ENCODE measurements at places on chromosomes 2 and 18. TPM values are rescaled to one million over a fixed set of nuclear protein-coding genes. Genes with fewer than 3 reads are reported as not detected.

Gene L3MBTL4
- 16.9 TPM for total RNA-seq

Gene STPG4
- total RNA-seq: 0.77 TPM

Gene SLC11A1
- 419 TPM for total RNA-seq

Gene RASGRP3
- 13.7 TPM for total RNA-seq

Gene RNF125
- total RNA-seq: 8.1 TPM

Gene OR6B2
- total RNA-seq: not detected

DNA sequence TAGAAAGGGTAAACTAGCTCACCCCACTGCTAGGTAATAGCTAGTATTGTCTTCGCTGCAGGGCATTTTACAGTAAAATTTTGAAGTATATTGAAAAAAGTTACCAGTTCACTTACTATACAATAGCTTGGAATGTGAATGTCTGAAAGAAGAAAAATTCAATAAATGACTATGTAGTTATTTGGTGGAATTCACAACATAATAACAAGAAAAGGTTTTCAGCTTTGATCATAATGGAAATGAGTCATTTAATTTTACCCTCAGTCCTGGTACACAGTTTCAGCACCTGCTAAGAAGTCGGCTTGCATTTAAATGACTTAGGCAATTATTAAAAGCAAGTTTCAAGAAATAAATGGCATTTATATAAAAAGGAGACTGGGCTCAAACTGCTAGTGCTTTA is 90.4 kb downstream of the NUP35 start:
- DNase-seq: no peak

DNA sequence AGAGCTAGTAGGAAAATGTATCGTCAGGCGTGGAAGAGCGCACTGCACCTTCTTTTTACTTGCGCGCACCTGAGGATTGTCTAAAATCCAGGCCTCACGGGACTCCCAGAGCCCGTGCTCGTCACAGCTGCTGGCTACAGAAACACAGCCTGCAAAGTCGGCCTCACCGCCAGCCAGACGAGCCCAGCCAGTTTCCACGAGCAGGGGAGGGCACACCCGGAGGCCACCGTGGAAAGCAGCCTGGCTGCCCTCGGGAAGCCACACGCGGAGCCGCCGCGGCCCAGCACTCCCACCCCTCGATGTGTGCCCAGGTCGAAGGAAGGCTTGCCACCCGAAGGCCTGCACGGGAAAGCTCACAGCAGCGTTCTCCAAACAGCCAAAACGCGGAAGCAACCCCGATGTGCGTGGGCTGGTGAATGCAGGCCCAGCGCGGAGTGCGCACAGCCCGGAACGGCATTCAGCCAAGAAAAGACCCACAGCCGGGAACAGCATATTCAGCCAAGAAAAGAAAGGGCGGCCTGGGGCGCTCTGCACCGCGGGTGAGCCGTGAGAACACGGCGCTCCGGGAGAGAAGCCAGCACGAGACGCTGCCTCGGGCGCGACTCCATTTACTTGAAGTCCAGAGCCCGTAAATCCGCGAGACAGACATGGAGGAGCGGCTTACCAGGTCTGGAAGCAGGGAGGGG is 53.9 kb upstream of the SALL3 start:
- no peak for DNase-seq

GRCh38 chr2:12050396-12050795 is 304.0 kb downstream of the LPIN1 start:
- DNase-seq: no peak

- no peak for DNase-seq
Observed at GRCh38 chr2:168470320-168471162, 14.5 kb downstream of the CERS6 start.

- no peak for DNase-seq
Observed at GRCh38 chr18:54416436-54416835, 58.7 kb downstream of the C18orf54 start.

- DNase-seq: no peak
Observed at GRCh38 chr2:105888625-105889024, 143.9 kb downstream of the NCK2 start.

GRCh38 chr2:143926736-143927135 is 593.2 kb downstream of the ZEB2 start:
- DNase-seq: no peak

DNA sequence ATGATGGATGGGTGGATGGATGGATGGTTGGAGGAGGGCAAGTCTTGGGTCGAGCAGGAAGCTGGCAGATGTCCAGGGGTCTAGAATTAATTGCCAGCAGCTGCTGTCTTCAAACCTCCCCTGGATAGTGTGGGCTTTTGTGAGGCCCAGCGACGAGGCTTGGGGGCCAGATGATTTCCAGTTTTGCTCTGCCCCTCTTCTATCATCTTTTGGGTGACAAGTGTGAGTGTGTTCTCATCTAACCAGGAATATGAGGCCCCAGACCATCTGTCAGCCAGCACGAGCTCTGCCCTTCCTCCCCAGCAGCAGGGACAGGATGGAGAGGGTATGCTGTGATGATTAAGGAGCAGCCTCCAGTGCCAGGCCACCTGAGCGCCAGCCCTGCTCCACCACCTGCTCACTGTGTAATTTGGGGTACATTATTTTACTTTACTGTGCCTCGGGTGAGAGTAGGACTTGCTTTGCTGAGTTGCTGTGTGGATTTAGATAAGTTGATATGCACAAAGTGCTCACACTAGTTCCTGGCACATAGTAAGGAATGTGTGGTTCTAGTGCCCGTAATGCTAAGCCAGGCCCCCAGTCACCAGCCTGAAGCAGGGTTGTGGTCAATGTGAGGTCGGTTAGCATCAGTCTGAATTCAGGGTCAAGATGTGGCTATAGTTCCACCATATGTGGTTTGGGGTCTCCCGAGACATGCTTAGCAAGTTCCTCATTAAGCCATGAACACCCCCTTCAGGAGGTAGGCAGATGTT is 251.1 kb downstream of the CYP26B1 start:
- DNase-seq: no peak

GRCh38 chr2:194445226-194445625 is 1211.8 kb upstream of the SLC39A10 start:
- DNase-seq: no peak

DNA sequence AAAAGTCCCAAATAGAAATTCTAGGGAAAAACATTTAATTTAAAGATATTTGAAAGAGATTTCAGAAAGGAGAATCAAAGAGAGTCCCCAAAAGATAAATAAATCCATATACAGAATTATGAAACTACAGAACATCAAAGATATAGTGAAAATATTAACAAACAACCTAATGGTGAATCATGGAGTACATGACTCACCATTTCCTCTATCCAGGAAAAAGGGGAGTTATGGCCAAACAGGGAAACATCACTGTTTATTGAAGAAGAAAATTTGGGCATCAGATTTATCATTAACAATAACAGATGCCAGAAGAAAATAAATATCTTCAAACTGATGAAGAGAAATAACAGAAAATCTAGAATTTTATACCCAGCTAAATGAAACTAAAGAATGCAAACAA is 448.3 kb downstream of the CDH2 start:
- DNase-seq: no peak

DNA sequence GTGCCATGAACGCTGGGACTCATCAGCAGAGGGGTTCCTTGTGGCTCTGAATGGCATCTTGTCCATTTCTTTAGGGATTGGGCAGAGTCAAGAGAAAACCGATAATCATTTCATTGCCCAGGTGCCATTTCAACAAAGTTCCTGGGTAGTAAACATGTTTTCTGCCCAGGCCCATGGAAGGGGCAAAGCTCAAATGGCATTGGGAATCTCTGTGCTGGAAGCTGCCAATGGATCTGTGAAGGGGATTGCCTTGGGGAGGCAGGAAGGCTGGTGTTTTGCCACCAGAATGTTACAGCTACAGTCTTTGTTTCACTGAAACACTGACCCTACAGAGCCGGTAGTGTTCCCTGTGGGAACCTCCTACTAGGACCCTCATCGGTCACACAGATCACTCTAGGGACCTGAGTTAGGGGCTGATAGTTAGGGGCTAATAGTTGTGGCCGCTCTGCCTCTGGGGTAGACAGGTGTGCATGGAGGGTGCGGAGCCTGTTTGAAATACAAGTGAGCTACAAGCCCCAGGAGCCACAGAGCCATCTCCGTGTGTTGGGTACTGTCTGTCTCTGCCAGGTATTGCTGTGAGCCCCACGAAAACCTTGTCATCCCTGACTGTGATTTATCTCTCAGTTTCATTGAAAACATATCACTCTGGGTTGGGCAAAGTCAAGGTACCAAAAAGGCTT is 224.4 kb upstream of the COPS8 start:
- no peak for DNase-seq

GRCh38 chr2:136404176-136404575 is 286.2 kb upstream of the CXCR4 start:
- no peak for DNase-seq

GRCh38 chr2:192236136-192236535 is 41.4 kb upstream of the TMEFF2 start:
- no peak for DNase-seq

DNA sequence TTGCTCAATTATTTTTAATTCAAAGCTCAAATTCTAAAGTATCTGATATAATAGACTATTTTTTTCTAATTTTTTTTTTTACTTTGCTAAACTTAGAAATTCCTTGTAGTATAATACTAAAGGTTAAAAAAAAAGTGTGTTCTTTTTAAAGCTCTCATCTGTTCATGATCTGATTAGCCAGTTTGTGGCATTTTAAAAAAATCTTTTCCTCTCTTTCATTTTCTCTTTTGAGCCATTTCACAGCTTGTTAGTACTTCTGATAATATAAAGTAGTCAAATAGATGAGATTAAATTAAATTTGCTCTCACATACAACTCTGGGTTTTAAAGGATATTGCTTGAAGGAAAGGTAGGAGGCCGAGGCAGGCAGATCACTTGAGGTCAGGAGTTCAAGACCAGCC is 40.7 kb upstream of the NEMP2 start:
- DNase-seq: no peak

- no peak for DNase-seq
Observed at GRCh38 chr18:70328169-70328568, 39.3 kb downstream of the SOCS6 start.

DNA sequence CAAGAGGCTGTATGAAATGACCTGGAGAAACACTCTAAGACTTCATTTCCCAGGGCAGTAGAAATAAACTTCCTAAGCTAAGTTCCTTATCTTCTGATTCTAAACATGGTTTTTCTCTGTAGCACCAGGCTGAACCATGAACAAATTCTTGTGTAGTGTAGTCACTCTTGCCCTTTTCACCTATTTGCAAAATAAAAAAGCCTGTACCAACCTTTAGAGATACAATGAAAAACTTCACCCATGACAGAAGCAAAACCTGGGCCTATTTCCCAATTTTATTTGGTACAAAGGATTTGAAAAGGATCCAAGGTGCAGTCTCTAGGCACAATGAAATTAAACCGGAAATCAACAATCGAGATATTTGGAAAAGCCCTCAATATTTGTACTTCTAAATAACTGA is 43.6 kb downstream of the POLR1A start:
- DNase-seq: no peak

DNA sequence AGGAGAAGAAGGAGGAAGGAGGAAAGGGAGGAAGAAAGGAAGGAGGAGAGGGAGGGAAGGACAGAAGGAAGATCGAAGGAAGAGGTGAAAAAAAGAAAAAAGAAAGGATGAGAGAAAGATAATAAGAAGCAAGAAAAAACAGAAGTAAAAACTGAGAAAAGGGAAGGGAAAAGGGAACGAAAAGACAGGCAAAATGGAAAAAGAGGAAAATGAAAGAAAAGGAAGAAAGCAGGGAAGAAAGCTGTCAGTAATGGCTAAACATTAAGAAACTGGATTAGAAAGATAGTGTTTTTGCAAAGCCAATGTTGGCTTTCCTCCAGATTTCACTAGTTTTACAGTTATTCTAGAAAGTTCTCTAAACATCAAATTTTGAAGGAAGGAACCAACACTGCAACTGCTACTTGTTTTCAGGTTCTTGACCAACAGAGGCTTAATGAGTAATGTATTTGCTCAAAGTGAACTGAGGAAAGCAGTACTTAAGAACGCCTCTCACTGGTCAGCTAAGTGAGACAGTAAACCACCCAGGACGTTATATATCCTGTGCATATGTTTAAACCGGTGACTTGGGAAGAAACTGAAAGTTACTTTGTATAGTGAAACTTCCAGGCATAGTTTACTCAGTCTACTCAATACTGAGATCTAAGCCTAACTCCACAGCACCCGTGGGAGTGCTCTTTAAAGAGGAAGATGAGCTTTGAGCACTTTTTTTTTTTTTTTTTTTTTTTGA is 286.2 kb upstream of the TRIB2 start:
- no peak for DNase-seq

GRCh38 chr2:175062787-175063585 is 57.8 kb upstream of the CHN1 start:
- no peak for DNase-seq

GRCh38 chr2:67917332-67918054 is 145.3 kb downstream of the C1D start:
- no peak for DNase-seq

- no peak for DNase-seq
Observed at GRCh38 chr2:67669168-67669567, 272.0 kb downstream of the ETAA1 start.

DNA sequence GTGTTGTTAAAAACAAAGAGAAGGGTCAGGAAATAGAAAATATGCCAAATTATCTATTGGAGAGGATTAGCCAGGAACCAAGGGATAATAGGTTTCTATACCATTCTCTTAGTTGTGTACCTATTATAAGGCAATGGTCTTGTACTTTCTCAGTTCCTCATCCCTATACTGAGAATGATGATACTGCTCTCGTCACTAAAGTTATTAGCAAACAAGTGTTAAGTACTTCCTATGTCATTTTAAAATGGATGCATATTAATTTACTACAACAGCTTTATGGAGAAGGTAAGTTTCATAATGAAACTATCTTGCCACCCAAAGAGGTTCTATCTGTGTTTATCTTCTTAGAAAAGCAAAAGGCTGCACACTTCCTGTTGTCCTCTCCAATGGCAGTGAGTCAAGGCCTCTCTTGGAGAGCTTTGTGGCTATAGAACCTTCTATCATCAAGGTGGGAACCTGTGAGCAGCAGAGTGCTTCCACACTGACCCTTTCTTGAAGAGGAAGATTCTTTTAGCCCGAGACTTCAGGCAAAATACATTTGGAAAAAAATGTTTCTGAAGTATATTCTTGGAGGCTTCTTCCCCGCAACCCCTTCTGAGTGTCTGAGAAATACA is 460.7 kb upstream of the FANCL start:
- DNase-seq: no peak

DNA sequence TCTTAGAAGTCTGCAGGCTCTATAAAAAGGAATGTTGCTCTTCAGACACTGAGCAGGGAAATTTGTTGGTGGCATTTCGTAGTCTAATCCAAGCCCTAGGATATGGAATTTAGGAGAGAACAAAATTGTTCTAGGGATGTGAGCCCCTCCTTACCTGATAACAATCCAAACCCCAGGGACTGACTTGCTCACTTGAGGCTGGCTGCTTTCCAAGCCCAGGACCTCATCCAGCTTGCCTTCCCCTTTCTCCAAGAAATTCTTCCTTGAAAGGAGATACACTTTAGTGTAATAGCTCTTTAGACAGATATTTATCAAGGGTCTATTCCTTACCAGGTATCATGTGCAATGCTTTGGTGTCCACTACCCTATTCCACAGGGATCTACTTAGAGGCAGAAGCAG is 279.8 kb downstream of the C1D start:
- DNase-seq: no peak

GRCh38 chr2:165953306-165953654 is 296 bp downstream of the TTC21B start:
- no peak for DNase-seq

Data from lower lobe of right lung (tissue), 2 donors.